Fibroblast of skin of right quadriceps (primary cell): ENCODE measurements at places on chromosomes 4 and X.

GRCh38 chrX:19595043-19595677 lies 79.9 kb upstream of the MAP3K15 start:
- DNase-seq: no peak

GRCh38 chrX:46461660-46462191 lies 83.5 kb downstream of the ZNF674 start:
- no peak for DNase-seq

DNA sequence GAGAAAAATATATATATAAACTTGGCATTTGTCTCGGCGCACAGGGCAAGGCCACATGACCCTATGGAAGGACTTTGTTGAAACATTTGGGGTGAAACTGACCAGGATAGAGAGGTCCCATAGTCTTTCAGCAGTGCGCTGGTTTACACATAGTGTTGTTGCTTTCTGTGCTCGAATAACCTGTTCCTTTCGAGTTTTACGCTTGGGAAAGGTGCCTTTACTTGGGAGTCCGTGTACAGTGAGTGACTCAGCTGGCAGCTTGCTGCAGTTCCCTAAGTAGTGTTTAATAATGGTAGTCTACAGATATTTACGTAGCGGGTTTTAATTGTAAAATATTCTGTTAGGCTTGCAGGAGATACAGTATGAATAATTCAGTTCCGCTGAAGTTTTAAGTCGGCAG lies 578 bp downstream of the APOOL start:
- peak; percentile 1 for DNase-seq

DNA sequence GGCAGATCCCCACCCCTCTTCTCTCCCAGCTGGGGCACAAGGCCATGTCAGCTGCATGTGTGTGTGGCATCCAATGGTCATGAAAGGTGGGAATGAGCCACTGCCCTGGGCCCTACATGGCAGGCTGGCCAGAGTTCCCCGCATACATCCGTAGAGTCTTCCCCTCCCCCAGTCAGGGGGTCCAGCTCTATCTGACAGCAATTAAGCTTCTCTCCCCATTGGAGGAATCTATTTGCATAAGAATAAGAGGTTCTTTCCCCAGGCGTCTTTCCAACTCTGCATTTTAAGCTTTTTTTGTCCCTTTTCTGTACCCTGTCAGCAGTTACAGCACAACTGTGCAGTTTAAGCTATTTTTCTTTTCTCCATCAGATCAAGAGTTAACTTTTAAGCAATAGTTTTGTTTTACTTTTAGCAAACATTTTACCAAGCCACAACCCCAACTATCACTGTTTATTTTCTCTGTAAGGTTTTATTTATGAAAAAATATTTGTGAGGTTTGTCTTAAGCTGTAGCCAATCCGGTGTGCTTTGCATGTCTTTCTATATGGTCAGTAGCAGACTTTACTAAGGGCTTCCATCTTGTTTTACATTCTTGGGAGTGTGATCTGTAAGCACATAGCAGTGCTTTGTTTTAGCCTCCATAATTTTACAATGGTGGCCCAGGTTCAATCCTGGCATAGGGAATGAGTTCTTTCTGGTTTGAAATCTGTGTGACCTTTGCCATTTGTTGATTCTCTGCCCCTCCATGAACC lies 28.7 kb downstream of the NLRP2B start:
- DNase-seq: no peak

GRCh38 chr4:183814461-183814860 lies 90.6 kb upstream of the STOX2 start:
- no peak for DNase-seq
